Endothelial cell (in vitro differentiated cells): ENCODE measurements at places on chromosomes 7 and 10. TPM values are rescaled to one million over a fixed set of nuclear protein-coding genes. Genes with fewer than 3 reads are reported as not detected.
A peak's percentile ranks its signal among the peaks of the same experiment; 100 is the strongest.

KAZALD1 gene
- 10.6 TPM for total RNA-seq

DNA sequence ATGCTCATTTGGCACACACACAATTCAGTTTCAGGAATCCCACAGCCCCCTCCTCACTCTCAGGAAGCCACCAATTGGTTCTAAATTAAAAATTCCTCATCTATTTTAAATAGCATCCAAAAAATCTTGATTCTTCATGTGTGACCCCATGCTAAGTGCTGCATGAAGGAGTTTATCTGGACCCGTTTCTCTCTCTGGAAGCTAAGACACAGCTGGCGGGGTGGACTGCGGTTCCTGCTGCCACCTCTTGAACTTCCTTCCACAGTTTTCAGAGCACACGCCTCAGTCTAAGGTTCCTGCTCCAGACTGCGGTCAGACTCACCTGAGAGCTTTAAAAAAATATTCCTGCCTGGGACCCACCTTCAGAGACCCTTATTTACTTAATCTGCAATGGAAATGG lies 34.5 kb downstream of the LYZL1 start:
- no peak overlapping the region for H3K27ac ChIP-seq
- H3K36me3 ChIP-seq: no peaks in the 10 kb centered on the region
- H3K4me1 ChIP-seq: peaks cover 5% of the 10 kb centered on the region
- H3K4me3 ChIP-seq: no peak overlapping the region
- peaks cover 2% of the 10 kb centered on the region for H3K27me3 ChIP-seq
- no peak for DNase-seq

GRCh38 chr7:2205036-2205780 lies 27.5 kb downstream of the MAD1L1 start:
- H3K4me3 ChIP-seq: no peak overlapping the region
- peaks cover 21% of the 10 kb centered on the region for H3K36me3 ChIP-seq
- H3K4me1 ChIP-seq: no peaks in the 10 kb centered on the region
- peaks cover 3% of the 10 kb centered on the region for H3K27me3 ChIP-seq
- no peak for DNase-seq
- H3K27ac ChIP-seq: no peak overlapping the region

DNA sequence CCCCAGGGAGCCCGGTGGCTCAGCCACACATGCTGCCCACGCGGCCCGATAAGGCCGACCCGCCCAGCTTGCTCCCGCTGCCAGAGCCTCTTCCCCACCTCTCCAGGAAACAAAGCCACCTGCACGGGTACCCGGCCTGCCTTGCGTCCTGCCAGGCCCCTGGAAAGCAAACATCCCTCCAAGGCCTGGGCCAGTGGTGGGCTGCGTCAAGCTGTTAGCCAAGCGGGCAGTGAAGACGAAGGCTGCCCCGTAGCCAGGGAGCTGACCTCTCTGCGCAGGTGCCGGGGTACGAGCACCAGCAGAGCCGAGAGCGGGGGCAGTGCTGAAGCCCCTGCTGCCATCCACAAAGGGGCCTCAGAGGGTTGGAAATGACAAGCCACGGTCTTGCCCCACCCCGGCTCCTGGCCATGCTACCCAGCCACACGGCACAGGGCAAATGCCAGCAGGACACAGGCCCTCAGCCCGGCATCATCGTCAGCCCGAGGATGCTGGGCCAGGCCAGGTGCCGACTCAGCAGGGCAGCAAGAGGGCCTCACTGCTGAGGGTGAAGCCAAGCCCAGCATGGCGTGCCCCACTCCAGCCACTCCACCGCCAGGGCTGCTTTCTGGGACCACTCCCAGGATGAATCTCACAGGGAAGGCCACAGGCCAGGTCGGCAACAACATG lies 140.0 kb downstream of the PTPRN2 start:
- no peaks in the 10 kb centered on the region for H3K4me1 ChIP-seq
- H3K27ac ChIP-seq: no peak overlapping the region
- H3K36me3 ChIP-seq: peaks cover 23% of the 10 kb centered on the region
- H3K4me3 ChIP-seq: no peak overlapping the region
- peaks cover 13% of the 10 kb centered on the region for H3K27me3 ChIP-seq

GRCh38 chr7:152528612-152529011 lies 92.8 kb upstream of the KMT2C start:
- no peak overlapping the region for H3K4me3 ChIP-seq
- no peak overlapping the region for H3K27ac ChIP-seq
- DNase-seq: no peak
- H3K27me3 ChIP-seq: peaks cover 2% of the 10 kb centered on the region
- no peaks in the 10 kb centered on the region for H3K4me1 ChIP-seq

KLHDC10 gene
- 28.8 TPM for total RNA-seq

MEPCE gene
- 30.5 TPM for total RNA-seq

UNC5B gene
- 231 TPM for total RNA-seq

EGR2 gene
- 1.2 TPM for total RNA-seq

DNA sequence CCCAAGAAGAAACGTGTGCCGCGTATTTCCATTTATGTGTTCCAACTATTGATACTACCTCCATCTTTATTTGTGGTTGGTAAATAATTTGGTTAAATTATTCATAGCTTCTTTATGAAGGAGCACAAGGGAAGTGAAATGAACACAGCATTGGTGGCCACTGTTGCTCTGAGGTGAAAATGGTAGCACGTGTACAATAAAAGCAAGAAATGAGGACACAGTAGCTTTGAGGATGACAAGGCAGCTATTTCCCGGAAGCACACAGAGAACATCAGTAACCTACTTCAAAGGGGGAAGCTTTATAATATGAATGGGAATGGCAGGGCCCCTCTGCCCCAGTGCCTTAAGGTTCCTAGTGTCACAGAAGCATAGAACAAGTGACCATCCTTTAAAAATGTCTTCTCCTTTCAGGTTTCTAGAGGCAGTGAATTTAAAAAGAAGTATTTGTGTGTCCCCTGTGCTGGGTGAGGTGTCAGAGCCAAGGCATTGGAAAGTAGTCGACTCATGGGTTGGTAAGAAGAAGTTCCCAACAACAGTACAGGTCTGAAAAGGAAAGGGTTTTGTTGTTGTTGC lies 78.8 kb downstream of the SGMS1 start:
- H3K36me3 ChIP-seq: no peaks in the 10 kb centered on the region
- H3K27me3 ChIP-seq: no peaks in the 10 kb centered on the region
- peak overlapping the region; percentile 17 for H3K27ac ChIP-seq
- no peak for DNase-seq

DNA sequence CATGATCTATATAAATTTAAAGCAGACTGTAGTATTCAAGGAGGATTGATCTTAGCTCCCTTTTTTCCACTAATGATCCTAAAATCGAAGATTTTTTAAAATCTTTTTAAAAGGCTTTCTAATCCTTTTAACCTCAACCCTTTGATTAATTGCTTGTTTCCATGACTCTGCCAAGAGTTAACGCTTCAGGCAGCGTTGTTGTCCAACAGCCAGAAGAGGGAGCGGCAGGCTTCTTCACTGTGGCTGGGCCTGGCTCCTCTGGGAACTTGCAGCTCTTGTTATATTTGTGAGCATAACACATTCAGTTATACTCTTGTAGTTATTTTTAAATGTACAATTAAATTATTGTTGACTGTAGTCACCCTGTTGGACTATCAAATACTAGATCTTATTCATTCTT lies 26.3 kb downstream of the CRCP start:
- peaks cover 28% of the 10 kb centered on the region for H3K36me3 ChIP-seq
- peak; percentile 26 for DNase-seq
- H3K4me1 ChIP-seq: peaks cover 5% of the 10 kb centered on the region
- H3K27me3 ChIP-seq: peaks cover 8% of the 10 kb centered on the region

CPN1 gene
- not detected for total RNA-seq

DNA sequence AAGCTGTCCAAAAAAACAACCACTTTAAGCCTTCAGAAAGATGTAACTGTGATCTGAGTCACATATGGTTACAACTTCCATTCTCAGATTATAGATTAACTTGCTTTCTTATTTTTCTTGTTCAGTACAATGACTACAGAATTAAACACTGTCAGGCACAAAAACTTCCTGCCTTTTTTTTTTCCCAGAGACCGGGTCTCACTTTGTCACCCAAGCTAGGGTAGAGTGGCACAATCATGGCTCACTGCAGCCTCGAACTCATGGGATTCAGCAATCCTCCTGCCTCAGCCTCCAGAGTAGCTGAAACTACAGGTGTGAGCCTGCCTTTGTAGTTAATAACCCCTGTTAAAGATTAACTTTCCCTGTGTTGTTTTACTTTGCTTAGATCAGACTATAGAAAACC lies 163.2 kb downstream of the AVL9 start:
- peaks cover 5% of the 10 kb centered on the region for H3K27me3 ChIP-seq
- H3K36me3 ChIP-seq: no peaks in the 10 kb centered on the region
- peaks cover 18% of the 10 kb centered on the region for H3K4me1 ChIP-seq
- H3K4me3 ChIP-seq: no peak overlapping the region

- no peaks in the 10 kb centered on the region for H3K4me1 ChIP-seq
- H3K4me3 ChIP-seq: no peak overlapping the region
- no peaks in the 10 kb centered on the region for H3K36me3 ChIP-seq
- no peak for DNase-seq
Observed at GRCh38 chr10:48453451-48454301, 147.2 kb downstream of the MAPK8 start.

DNA sequence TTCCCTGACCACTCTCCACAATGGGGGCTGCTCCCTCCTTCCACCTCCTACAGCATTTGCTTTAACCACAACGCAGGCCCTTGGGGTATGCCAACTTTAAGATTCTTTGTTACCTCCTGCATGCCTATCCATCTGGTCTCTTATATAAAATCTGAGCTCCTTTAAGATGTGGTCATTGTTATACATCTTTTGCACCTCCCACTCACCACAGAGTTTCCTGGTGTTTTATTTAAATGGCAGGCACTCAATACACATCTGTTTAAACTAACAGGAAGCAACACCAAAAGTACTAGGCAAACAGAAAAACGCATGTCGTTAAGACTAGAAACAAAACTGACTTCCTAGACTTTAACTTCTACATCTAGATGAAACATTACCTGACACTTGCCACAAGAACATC lies 36.3 kb downstream of the SLC25A13 start:
- no peaks in the 10 kb centered on the region for H3K27me3 ChIP-seq

GRCh38 chr10:89115876-89116627 lies 91.1 kb downstream of the CH25H start:
- no peak for DNase-seq
- no peaks in the 10 kb centered on the region for H3K27me3 ChIP-seq
- H3K27ac ChIP-seq: peak overlapping the region; percentile 59
- H3K4me1 ChIP-seq: peaks cover 47% of the 10 kb centered on the region
- H3K36me3 ChIP-seq: no peaks in the 10 kb centered on the region

OPN4 gene
- total RNA-seq: not detected

MKX gene
- total RNA-seq: 0.80 TPM

DNA sequence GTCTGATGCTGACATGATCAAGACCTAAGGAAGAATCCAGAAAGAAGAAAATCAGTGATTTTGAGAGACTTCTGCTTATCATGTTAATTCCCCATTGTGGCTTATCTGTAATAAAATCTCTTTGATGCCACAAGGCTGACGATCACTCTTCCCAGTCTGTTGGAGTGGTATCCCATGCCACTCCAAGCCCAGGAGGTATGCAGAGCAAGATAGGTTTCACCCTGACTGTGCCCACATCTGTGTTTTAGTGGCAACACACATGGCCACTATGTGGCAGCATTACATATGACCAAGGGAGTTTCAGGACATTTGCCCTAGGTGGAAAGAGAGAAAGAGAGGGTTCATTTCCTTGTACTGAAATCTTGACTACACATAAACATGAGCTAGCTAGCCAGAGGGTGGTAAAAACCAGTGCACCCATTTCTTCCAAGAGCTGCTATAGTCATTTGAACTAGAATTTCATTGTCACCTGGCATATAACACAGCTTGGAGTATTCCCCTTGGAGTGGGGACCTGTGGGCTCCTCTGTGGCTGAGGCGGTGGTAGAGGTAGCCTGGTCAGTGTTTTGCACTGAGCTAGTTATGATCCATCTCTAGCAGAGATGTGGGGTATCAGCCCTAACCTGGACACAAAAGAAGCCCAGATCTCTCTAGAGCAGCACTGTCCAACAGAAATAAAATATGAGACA lies 20.8 kb downstream of the LAMB4 start:
- H3K36me3 ChIP-seq: no peaks in the 10 kb centered on the region
- H3K27me3 ChIP-seq: no peaks in the 10 kb centered on the region
- no peak overlapping the region for H3K4me3 ChIP-seq

GRCh38 chr10:22489975-22490374 lies 144.7 kb downstream of the SPAG6 start:
- no peak for DNase-seq
- H3K4me1 ChIP-seq: no peaks in the 10 kb centered on the region
- no peaks in the 10 kb centered on the region for H3K36me3 ChIP-seq

DNA sequence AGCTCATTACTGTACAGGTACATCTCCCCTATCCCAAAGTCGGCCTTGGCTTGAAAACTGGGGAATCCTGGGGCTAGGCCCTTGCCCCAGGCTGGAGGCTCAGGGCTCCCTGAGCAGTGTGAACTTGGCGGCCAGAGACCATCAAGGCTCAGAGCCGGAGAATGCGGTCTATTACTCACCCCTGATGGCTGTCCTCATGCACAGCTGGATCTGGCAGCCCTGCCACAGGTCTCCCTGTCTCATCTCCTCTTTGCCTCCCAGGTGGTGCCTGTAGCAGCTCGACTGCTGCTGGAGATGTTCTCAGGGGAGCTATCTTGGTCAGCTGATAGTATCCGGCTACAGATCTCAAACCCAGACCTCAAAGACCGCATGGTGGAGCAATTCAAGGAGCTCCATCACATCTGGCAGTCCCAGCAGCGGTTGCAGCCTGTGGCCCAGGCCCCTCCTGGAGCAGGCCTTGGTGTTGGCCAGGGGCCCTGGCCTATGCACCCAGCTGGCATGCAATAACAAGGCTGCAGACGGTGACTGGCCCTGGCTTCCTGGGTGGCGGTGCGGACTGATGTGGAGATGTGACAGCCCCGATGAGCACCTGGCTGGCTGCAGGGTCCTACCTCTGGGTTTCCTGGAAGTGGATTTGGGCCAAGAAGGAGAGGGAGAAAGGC lies 10.7 kb downstream of the IRF5 start:
- peaks cover 3% of the 10 kb centered on the region for H3K27me3 ChIP-seq
- DNase-seq: no peak
- peaks cover 11% of the 10 kb centered on the region for H3K36me3 ChIP-seq
- H3K4me3 ChIP-seq: no peak overlapping the region

DNA sequence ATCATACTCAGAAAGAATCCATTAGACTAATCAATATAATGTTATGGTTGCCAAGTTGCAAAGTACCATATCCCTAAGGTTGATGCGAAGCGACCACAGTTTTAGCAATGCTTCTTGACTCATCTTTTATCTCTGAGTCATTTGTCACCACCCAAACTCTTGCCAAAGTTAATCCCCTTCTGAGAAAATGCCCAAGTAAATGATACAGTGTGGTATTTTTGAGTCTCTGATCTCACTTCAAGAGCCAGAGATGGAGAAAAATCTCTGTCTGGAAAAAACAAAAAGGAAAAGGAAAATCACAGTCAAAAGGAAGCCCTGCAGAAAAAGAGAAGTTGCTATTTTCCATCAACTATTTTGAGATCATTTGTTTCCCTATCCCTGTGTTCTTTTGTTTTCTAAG lies 26.7 kb upstream of the OTUD1 start:
- no peaks in the 10 kb centered on the region for H3K36me3 ChIP-seq
- H3K4me3 ChIP-seq: no peak overlapping the region
- no peak for DNase-seq
- no peaks in the 10 kb centered on the region for H3K4me1 ChIP-seq
- H3K27ac ChIP-seq: no peak overlapping the region

H2BK1 gene
- not detected for total RNA-seq
